ENCODE measurements at places on chromosomes 16 and 17.

DNA sequence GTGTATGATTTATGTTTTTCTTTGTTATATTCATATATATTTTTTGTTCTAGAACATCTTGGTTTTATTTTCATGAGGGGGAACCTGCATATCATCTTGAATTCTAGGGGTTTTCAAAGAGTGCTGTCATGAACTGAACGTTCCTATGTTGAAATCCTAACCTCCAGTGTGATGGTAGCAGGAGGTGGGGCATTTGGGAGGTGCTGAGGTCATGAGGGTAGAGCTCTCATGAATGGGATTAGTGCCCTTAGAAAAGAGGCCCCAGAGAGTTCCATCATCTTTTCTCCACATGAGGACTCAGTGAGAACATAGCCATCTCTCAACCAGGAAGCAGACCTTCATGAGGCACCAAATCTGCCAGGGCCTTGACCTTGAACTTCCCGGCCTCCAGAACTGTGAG is 34.6 kb upstream of the CCDC182 start:
- no peak for DNase-seq

DNA sequence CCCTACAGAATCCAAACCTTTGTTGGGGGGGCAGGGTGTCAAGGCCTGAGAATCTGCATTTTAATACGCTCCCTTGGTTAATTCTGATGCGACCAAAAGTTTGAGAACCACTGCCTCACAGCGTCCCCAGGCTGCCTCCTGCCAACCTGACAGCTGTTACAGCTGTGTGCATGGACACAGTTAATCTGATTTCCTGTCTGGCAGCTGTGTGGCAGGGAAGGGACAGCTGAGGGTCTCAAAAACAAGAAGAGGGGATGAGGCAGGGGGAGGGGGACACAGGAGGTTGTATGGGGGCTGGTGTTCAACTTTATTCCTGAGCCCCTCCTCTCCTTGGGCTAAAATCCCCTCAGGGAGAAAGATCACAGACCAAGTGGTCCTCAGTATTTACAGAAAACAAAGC is 17.5 kb downstream of the HDAC5 start:
- DNase-seq = no peak

DNA sequence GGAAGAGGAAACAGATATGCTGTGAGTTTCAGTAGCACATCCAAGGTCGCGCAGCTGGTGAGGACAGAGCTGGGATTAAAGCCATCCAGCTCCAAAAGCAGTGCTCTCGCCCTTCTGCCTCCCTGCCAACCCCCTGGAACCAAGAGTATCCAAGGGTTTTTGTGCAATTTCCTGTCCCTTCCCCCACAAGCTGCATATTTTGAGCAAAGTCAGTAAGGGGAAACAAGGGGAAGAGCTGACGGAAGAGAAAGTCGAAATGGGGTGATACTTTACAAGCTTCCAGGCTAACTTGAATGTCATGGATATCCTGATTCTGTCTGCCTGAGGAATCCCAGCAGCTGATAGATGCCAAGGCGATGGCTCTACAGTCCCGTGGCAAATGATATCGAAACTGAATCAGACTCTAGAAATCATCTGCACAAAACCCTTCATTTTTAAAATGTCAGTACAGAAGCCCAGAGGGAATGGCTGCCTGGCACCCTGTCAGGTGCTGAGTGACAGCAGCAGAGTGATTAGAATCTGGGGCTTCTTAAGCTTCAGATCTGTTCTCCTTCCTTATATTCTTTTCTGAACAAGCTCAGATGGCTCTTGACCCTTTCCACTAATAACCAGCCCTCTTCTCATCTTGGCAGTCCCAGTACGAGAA is 42.9 kb upstream of the TEKT3 start:
- DNase-seq = no peak

DNA sequence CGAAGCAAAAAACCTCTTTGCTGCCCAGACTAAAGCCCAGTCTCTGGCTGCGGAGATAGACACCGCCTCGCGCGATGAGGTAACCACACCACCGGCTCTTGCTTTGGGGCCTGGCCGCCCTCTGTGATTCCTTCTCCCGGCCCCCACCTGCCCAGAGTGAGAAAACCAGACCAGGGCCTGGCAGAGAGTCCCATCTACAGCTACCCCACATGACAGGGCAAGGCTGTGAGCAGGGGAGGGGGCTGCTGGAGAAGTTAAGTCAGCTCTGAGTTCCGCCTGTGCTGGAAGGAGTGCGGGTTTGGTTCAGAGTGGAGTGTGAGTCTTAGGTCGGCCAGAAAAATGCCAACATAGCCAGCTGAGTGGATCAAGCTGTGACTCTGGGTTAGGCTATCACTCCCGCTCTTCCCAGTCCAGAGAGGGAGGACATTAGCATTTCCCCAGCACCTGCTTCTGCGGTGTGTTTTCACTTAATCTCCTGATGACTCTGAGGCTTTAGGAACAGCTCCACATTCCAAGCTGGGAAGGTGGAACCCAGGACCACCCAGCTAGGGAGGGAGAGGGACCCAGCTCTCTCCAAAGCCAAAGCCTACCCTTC is 139.0 kb downstream of the RAB11FIP4 start:
- no peak for DNase-seq

GRCh38 chr17:33779234-33779591 is 475.9 kb upstream of the CCL2 start:
- no peak for DNase-seq

DNA sequence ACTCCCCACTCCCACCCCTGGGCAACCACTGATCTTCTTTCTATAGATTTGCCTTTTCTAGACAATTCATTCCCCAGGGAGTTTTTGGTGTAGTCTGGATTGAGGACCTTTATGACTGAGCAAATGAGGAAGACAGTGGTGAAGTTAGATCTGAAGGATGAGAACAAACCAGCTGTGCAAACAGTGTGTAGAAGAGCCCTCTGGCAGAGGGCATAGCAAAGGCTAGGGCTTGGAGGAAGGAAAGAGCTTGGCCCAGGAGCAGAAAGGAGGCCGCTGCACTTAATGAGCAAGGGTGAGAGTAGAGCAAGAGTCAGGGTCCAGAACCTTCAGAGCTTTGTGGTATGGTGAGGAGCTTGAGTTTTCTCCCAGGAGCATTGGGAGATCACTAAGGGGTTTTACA is 352.7 kb downstream of the CA10 start:
- no peak for DNase-seq

GRCh38 chr17:73973586-73974409 is 229.7 kb upstream of the RPL38 start:
- DNase-seq = no peak
